Activated T-helper 2 cell treated with anti-CD3 and anti-CD28 coated beads, Interferon-gamma antibody, Interleukin-2, Interleukin-4, amounts not matched to agents 10 μg/mL and 5 μg/mL and 100 μg/mL, durations not matched to agents 14 hours and 24 hours and 36 hours (primary cell): ENCODE measurements at places on chromosomes 1 and 21.

DNA sequence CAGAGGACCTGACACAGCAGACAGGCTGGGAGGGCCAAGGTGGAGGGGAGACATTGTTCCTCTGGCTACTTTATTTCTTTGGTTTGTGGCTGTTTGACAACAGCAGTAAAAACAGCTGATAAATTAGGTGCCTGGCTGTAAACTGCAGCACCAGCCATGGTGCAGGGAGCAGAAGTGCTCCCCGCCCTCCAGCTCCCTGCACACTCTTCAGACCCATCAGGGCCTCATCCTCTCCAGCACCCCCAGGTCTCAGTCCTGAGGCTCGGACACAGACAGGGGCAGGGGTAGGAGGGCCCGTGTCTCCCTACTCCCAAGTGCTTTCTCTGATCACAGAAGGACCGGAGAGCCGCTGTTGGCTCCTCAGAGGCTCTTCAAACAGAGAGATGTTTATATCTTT is 17.7 kb upstream of the LRRN2 start:
- H3K27me3 ChIP-seq: peaks cover 4% of the 10 kb centered on the region
- H3K4me1 ChIP-seq: peaks cover 10% of the 10 kb centered on the region
- no peak for DNase-seq
- no peaks in the 10 kb centered on the region for H3K36me3 ChIP-seq

- H3K4me3 ChIP-seq: peak overlapping the region; percentile 92
- peaks cover 42% of the 10 kb centered on the region for H3K36me3 ChIP-seq
- H3K4me1 ChIP-seq: peaks cover 43% of the 10 kb centered on the region
- DNase-seq: peak; percentile 39
- peak overlapping the region; percentile 89 for H3K27ac ChIP-seq
These were observed 618 bp downstream of the HNRNPR start for GRCh38 chr1:23343221-23344110.

- DNase-seq: peak; percentile 73
- H3K27me3 ChIP-seq: no peaks in the 10 kb centered on the region
- peaks cover 37% of the 10 kb centered on the region for H3K4me1 ChIP-seq
These were observed 19.4 kb downstream of the PRPF38A start for GRCh38 chr1:52423771-52424170.

DNA sequence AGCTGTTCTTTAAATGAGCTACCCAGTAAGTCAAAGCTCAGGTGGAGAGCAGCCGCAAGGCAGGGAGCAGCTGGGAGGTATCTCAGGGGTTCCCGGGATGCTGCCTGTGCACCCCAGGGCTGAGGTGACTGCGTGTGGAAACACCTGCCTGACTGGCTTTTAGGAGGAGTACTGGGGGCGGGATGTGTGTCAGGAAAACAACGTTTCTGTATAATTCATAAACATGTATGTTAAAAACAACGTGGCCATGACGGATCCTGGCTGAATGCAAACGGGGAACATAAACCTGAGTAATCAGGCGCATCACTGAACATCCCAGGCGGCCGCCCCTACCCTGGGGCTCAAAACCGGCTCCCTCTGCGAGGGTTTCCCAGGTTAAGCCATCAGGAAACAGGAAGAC is 1.5 kb downstream of the C1orf159 start:
- DNase-seq: no peak
- no peak overlapping the region for H3K27ac ChIP-seq
- peaks cover 8% of the 10 kb centered on the region for H3K4me1 ChIP-seq

GRCh38 chr1:15381805-15382204 is 27.9 kb upstream of the EFHD2 start:
- H3K4me3 ChIP-seq: no peak overlapping the region
- no peak overlapping the region for H3K27ac ChIP-seq
- H3K4me1 ChIP-seq: peaks cover 10% of the 10 kb centered on the region

- no peak overlapping the region for H3K27ac ChIP-seq
- no peaks in the 10 kb centered on the region for H3K36me3 ChIP-seq
- H3K4me1 ChIP-seq: no peaks in the 10 kb centered on the region
- H3K27me3 ChIP-seq: no peaks in the 10 kb centered on the region
- DNase-seq: no peak
These were observed 42.7 kb upstream of the GJB5 start for GRCh38 chr1:34712007-34712688.

- H3K27ac ChIP-seq: no peak overlapping the region
- no peak overlapping the region for H3K4me3 ChIP-seq
- no peak for DNase-seq
- peaks cover 72% of the 10 kb centered on the region for H3K4me1 ChIP-seq
- H3K27me3 ChIP-seq: no peaks in the 10 kb centered on the region
- peaks cover 79% of the 10 kb centered on the region for H3K36me3 ChIP-seq
These were observed 6.4 kb downstream of the CD58 start for GRCh38 chr1:116564426-116564825.

- H3K27ac ChIP-seq: no peak overlapping the region
- no peaks in the 10 kb centered on the region for H3K36me3 ChIP-seq
- no peak for DNase-seq
- no peak overlapping the region for H3K4me3 ChIP-seq
- H3K4me1 ChIP-seq: no peaks in the 10 kb centered on the region
- peaks cover 4% of the 10 kb centered on the region for H3K27me3 ChIP-seq
These were observed 40.5 kb upstream of the AKT3 start for GRCh38 chr1:243890576-243890975.

- no peaks in the 10 kb centered on the region for H3K36me3 ChIP-seq
- DNase-seq: no peak
- peaks cover 21% of the 10 kb centered on the region for H3K27me3 ChIP-seq
- peaks cover 16% of the 10 kb centered on the region for H3K4me1 ChIP-seq
- H3K4me3 ChIP-seq: no peak overlapping the region
These were observed 5.2 kb upstream of the GALNT2 start for GRCh38 chr1:230061801-230062200.

- H3K27ac ChIP-seq: no peak overlapping the region
- peaks cover 25% of the 10 kb centered on the region for H3K27me3 ChIP-seq
- DNase-seq: no peak
- no peak overlapping the region for H3K4me3 ChIP-seq
- H3K4me1 ChIP-seq: peaks cover 11% of the 10 kb centered on the region
- H3K36me3 ChIP-seq: no peaks in the 10 kb centered on the region
These were observed 20.5 kb upstream of the LPAR3 start for GRCh38 chr1:84913555-84913892.
